ENCODE measurements at places on chromosomes 16 and 17.

DNA sequence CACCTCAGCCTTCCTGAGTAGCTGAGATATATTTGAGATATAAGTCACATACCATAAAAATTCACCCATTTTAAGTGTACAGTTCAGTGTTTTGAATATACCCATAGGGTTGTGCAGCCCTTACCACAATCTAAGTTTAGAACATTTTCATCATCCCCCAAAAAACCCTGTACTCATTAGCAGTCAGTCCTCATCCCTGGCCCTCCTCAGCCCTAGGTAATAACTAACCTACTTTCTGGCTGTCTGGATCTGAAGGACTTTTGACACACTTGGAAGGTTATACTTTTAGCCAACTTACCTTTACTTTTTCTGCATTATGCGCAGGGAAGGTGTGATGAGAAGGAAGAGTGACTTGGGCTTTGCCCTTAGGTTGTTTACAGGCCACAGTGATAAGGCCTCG, 4.0 kb upstream of the PLEKHG4 start:
- no peak for DNase-seq

DNA sequence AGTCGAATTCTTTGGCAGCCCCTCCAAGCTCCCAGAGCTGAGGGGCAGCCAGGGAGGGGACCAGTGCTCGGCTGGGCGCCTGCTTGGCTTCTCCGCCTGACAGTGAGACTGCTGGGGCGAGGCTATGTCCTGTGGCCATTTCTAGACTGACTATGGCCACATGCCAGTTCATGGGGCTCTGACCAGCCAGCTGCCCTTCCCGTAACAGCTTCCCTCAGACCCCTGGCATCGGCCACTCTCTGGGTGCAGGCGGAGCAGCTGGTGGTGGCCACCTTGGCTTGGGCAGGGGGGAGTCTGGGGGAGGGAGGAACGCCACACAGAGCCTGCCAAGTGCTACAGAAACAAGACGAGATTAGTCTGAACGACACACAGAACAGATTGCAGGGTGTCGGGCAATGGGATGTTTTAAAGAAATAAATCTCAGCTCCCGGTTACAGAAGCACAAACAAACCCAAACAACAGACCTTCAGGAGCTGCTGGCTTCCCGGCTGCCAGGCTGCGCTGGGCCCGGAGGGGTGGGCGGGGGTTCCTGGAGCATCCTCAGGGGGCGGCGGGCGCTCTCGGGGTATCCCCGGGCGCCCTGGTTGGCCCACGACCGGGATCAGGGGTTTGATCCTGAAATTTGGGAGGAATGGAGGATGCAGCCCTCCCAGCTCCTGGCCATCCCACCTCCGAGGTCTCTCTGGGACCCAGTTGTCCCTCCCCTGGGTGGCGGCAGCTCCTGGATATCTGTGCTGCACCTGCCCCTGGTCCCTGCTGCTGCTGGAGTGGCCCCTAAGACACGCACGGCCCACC, 34.5 kb downstream of the TBC1D16 start:
- DNase-seq = no peak

- no peak for DNase-seq
Observed at GRCh38 chr17:4497101-4497824, 1.4 kb upstream of the SPNS2 start.

DNA sequence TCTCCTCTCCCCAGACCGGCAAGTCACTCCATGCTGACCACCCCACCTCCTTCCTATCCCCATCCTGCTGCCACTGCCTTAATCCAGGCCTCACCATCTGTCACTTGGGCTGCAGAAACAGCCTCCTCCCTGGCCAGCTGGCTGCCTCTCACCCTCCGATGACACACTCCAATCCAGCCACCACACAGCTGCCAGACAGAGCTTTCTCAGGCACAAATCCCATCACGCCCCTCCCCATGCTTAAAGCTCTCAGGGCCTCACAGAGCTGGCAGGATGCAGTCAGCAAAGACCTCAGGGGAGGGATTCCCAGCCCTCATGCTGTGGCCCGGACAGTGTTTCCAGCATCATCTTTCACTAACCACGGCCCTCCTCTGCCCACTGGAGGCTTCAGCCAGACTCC, 13.7 kb downstream of the CAMKK1 start:
- no peak for DNase-seq

DNA sequence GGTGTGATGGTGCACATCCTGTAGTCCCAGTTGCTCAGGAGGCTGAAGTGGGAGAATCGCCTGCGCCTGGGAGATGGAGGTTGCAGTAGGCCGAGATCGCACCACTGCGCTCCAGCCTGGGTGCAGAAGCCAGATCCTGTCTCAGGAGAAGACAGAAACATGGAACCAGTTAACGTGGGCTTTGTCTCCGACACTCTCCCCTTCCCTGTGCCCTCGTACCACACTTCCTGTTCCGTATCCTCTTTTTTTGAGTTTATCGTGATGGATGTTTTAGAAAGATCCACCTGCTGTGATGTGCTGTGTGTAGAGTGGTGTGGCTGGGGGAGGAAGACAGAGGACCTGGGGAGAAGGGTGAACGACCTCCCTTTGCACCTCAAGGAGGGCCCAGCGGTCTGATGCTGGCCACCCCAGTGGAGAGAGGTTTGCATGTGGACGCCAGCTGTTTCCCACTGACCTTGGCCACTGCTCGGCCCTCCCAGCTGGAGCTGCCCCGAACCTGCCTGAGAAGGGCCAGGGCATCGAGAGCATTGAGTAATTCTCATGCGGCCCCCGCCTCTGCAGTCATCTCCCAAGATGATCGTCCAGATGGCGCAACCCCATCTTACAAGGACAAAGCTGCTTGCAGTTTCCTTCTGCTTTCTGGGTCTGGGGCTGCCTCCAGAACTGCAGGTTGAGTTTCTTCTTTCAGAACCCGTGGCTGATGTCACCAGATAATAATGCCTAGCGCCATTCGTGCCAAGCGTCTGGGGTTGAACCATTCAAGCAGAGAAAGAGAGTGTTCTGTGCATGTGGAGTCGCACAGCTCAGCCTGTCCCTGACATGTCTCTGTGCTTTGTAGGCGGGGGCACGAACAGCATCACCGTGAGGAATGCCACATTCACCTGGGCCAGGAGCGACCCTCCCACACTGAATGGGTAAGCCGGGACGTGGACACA, 126.3 kb downstream of the ABCC1 start:
- DNase-seq = no peak

DNA sequence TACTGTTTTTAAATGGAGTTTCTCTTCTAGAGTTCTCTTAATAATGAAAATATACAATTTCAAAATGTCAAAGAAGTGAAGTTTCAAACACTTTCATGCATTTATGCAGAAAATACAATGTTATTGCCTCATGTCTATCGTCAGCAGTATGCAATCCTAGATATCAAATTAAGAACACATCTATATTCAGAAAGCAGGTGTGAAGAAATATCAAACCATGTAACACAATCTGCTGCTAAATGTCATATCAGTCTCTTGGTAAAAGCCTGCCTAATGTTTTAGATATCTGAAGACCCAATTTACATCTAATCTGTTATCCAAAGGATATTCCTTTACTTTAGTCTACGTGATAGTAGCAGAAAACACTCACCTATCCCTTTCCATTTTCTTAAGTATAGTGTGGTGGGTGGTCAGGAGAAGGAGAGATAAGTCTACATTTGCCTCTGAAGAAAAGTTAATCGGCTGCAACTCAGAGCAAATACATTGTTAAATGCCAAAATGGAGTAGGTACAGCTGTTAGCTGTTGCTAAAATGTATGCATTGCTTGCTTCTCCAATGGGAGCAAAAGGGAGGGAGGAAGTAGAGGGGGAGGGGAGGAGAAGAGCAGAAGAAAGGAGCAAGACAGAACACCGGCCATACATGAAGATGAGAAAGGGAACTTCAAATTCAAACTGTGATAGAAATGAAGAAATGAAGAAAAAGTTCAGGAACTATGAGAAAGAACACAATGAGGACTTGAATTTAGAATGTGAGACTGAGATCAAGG, 64.9 kb downstream of the ITFG1 start:
- DNase-seq = no peak

DNA sequence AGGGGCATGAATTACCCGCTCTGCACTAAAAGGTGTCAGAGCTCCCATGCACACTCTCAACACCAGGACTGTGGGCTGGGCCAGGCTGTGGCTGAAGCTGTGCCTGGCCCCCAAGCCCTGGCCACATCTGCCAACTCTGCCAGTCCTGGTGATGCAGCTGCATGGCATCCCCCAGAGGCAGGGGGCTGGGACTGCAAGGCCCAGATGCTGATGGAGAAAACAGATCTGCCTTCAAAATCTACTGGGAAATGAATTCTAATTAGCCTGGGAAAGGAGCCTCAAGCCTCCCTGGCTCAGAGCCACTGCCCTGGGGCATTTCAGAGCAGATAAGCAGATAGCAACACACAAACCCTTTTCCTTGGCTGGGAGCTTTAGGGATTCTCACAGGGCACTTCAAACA, 3.4 kb downstream of the CHST6 start:
- DNase-seq = no peak

- no peak for DNase-seq
Observed at GRCh38 chr16:14511800-14512135, 118.3 kb downstream of the PARN start.

GRCh38 chr17:62614142-62614541, 13.3 kb upstream of the MRC2 start:
- no peak for DNase-seq

DNA sequence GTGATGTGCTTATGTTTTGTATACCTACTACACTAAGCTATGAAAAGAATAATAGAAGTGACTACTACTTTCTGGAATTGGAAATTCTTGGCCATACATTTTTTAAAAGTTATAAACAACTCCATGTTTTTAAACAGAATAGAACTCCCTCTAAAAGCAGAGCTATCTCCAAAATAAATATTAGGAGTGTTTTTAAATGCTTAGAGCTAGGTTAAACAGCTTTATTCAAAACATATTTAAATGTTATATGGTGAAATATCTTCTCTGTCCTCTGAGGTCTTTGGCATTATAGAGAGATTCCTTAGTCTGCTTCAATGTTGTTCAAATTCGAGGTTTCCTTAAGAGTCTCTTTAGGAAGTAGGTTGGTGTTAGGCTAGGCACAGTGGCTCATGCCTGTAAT, 22.9 kb upstream of the PSMC5 start:
- no peak for DNase-seq

GRCh38 chr17:67013891-67014290, 30.5 kb upstream of the CACNG1 start:
- DNase-seq = no peak

DNA sequence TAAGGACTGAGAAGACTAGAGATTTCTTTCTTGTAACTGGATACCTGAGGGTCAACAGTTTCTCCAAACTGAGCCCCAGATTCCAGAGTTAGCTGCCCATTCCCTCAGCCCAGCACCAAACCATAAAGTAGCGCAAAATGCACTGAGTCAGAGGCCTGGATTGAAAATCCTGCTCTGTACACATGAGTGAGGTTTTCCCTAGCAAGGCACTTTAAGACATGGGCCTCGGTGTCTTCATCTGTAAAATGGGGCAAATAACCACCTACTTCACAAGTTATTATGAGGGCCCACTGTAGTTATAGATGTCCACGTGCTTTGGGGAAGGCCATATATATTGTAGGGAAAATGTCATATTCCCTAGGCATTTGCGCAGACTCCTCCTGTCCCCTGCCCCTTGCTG, 10.3 kb upstream of the DLX4 start:
- no peak for DNase-seq

- DNase-seq = no peak
Observed at GRCh38 chr16:65641762-65642289, 520.0 kb upstream of the CDH11 start.

DNA sequence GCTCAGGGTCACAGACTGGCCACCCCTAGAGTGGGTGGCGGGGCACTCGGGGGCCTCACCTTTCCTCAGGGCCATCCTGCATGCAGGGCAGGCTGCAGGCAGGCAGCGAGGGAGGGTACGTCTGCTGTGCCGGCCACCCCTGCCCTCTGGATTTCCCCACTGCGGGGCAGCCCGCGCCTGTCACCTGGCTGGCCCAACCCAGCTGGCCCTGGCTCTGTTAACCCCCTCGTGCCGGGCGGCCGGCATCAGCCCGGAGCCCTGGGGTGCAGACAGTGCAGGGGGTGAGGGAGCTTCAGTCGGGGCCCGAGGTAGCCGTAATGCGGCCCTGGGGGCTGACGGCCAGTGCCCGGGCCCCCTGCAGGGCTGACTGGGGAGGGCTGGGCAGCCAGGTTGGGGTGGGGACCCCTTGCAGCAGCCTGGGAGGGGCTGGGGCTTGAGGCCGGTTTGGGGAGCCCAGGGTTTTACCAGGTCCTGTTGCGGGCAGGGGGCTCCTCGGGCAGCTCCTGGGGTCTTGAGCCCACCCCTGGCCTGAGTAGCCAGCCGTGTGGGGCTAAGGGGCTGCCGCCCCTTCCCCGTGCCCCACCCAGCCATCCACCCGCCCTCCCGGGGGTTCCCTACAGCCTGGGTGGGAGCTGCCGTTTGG, at the start of gene IGFALS:
Gene IGFALS, minus strand, starts transcription at position 128 of the 643 bp plus-strand sequence. Its CDS starts 53 bp downstream, at position 75.
- no peak for DNase-seq

- no peak for DNase-seq
Observed at GRCh38 chr17:64412944-64413381, 22.3 kb upstream of the PECAM1 start.

DNA sequence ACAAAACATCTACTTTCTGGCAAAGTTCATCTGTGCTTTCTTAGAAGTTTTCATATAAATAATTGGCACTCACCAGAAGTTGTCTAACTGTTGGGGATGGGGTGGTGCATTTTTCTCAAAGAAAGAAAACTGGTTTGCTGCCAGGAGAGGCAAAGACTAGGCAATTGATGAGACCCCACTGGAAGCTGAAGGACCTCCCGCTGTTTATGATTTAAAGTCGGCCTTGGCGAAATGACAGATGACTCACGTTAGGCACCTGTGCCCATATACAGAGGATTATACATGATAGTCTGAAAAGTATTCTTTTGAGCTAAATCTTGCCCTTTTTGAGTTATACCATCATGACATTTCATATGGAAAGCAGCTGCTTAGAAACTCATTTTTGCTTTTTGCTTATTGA, 193.0 kb upstream of the ZFHX3 start:
- DNase-seq = no peak

DNA sequence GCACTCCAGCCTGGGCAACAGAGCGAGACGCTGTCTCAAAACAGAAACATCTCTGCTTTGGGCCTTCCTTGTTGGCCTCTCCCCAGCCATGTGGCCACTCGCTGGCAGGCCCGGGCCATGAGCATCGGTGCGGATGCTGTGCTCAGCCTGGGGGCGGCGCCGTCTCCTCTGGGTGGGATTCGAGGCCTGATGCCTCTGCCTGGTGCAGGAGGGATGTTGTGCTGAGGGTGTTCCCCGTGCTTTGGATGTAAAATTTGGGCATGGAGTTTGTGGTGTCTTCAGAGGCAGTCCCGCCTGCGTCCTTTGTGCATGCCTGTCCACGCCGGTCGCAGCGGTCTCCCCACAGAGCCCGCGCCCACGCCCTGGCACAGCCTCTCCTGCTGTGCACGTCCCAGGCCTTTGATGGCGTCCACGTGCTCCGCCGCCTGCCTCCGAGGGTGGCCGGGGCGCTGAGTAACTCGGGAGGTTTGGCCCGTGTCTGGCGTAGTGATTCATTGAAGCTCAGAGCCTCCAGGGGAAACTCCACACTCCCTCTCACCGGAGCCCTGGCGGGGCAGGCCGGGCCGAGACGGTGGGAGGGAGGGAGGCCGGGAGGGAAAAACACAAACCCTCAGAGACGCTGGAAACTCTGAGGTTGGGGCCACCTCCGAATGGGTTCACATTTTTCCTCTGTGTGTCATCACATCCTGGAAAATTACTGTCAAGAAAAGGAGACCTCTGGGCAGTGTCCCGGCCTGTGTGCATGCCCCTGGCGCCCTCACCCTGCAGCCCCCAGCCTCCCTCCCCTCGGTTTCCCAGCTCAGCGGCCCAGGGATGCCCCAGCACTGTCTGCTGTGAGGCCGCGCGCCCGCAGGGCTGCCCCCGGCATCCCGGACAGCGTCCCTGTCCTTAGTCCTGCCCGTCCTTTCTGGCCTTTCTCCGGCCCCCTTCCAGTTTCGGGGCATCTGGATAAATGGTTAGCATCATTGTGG, 19.0 kb downstream of the CENPX start:
- no peak for DNase-seq

All from activated CD8-positive, alpha-beta T cell treated with anti-CD3 and anti-CD28 coated beads, Interleukin-2, amount 10 ng/mL, durations not matched to agents 7 days and 5 days (primary cell).